SK-N-MC (cell line): ENCODE measurements at places on chromosomes 4 and X.

DNA sequence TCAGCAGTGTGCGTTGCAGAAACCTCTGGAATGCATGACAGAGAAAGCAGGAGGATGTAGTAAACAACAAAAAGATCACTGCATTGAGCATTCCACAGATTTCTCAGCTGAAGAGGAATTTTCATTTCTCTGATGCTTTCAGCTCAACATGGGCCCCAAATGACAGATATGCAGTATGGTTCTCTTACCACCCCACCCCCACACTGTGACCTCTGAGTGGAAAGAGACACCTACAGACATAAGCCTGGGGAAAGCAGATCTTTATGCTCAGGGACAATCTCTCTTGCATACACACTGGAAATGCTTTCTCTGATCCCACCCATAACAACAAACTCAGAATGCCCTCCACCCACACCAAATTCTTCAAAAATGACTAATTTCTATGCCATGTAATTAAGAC is 983.7 kb upstream of the LCORL start:
- no peak for DNase-seq

GRCh38 chr4:81845273-81845672 is 373.6 kb upstream of the RASGEF1B start:
- DNase-seq = no peak

- DNase-seq = no peak
Observed at GRCh38 chrX:37854748-37855147, 7.4 kb upstream of the DYNLT3 start.

DNA sequence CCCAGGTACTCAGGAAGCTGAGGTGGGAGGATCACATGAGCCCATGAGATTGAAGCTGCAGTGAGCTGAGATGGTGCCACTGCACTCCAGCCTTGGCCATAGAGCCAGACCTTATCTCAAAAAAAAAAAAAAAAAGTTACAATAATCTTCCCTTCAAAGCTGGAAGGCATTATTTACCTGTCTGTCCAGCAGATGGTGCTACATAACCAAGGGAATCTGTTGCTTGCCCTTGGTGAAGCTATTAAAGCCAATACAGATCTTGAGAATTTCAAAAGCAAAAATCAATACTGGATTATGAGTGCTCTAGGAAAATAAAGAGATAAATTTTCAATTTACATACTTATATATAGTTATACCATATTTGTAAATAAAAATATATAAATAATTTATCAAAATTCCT is 25.9 kb downstream of the PKD2 start:
- no peak for DNase-seq

- no peak for DNase-seq
Observed at GRCh38 chr4:100075056-100075455, 115.2 kb downstream of the DDIT4L start.
